G401 (cell line): ENCODE measurements at places on chromosomes 7 and 10. TPM values are rescaled to one million over a fixed set of nuclear protein-coding genes. Genes with fewer than 3 reads are reported as not detected.

VSTM2A gene
- total RNA-seq: not detected in 2 replicates

CAMK1D gene
- total RNA-seq: 0.10 TPM in 1 of 2 replicates, not detected in the other

SLC29A3 gene
- total RNA-seq: 3.3 and 3.4 TPM in 2 replicates

CDC14C gene
- 0.12 TPM in 1 of 2 replicates, not detected in the other for total RNA-seq

PDGFA gene
- total RNA-seq: 0.34 and 2.6 TPM in 2 replicates

UROS gene
- total RNA-seq: 143 and 148 TPM in 2 replicates

- no peak for DNase-seq
Measured at GRCh38 chr10:13671904-13672303, 85.1 kb downstream of the PRPF18 start.

DNA sequence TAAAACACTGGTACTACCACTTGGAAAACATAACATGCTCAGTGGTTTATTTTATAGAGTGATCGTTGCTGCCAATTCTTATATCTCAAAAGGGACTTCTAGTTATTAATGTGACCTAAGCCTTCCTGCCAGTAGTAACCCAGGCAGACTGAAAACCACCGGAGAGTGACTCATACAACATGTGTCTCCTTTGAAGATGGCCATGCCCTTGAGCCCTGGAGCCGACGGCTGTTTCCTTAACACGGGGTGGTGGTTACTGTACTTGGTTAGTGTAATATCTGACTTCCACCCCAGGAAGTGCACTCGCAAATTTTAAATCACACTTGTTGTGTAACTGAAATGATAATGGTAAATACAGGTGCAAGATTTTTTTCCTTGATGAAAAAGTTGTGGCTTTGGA, 30.5 kb downstream of the JAKMIP3 start:
- no peak for DNase-seq

GRCh38 chr10:92142512-92142911, 148.4 kb downstream of the CPEB3 start:
- no peak for DNase-seq
